Thymus (tissue), 14 donors: ENCODE measurements at places on chromosomes 2 and 18. TPM values are rescaled to one million over a fixed set of nuclear protein-coding genes. Genes with fewer than 3 reads are reported as not detected.

The DSG1 gene
- polyA plus RNA-seq = 3.7 TPM

The CRYGD gene
- polyA plus RNA-seq = 0.27 TPM

The CYP26B1 gene
- 5.6 TPM for polyA plus RNA-seq

The GTF2A1L gene
- polyA plus RNA-seq = 0.57 TPM

The TWIST2 gene
- polyA plus RNA-seq = 1.9 TPM

The SPAG16 gene
- 32.0 TPM for polyA plus RNA-seq

The INPP1 gene
- 36.4 TPM for polyA plus RNA-seq

The SCTR gene
- polyA plus RNA-seq = 1.5 TPM

The CHRND gene
- 0.43 TPM for polyA plus RNA-seq

The ASB18 gene
- polyA plus RNA-seq = under 0.01 TPM

The HOXD1 gene
- polyA plus RNA-seq = 0.52 TPM

The WNT10A gene
- 1.5 TPM for polyA plus RNA-seq
